ENCODE measurements at places on chromosomes 3 and 15.

DNA sequence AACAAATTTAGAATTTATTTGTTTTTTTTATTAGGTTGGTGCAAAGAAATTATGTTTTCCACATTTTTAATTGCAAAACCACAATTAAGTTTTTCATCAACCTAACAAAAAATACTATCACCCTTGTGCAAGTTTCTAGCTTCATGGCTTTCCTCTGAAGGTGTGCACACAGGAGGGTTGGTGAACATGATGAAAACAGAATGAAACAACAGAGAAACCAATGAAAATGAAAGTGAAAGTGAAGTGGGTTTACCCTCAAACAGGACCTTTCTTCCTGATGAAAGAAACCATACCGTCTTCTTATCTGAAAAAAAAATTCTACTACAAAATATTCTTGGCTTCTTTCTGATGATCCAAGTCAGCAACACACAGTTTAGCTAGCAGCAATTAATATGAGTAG is 71.9 kb upstream of the FEZF2 start:
- no peak for DNase-seq

GRCh38 chr3:98602078-98602678 is 8.8 kb upstream of the CPOX start:
- no peak for DNase-seq

DNA sequence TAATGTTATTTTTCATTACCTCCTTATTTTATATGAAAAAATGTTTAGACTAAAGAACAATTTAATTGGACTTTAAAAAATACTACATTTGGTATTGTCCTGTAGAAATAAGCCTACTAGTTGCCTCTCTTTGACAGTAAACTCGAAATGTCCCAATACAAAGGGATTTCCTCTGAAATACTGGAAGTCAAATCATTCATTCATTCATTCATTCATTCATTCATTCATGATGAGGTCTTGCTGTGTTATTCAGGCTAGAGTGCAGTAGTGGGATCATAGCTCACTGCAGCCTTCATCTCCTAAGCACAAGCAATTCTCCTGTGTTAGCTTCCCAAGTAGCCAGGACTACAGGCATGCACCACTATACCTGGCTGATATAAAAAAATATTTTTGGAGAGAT is 50.6 kb upstream of the PYGO1 start:
- no peak for DNase-seq

- DNase-seq, result no peak
These were observed 23.9 kb upstream of the ST3GAL6 start for GRCh38 chr3:98739266-98739665.

GRCh38 chr15:70575231-70576226 is 187.8 kb downstream of the UACA start:
- no peak for DNase-seq

- no peak for DNase-seq
These were observed 250.1 kb upstream of the TRIM42 start for GRCh38 chr3:140427786-140428185.

DNA sequence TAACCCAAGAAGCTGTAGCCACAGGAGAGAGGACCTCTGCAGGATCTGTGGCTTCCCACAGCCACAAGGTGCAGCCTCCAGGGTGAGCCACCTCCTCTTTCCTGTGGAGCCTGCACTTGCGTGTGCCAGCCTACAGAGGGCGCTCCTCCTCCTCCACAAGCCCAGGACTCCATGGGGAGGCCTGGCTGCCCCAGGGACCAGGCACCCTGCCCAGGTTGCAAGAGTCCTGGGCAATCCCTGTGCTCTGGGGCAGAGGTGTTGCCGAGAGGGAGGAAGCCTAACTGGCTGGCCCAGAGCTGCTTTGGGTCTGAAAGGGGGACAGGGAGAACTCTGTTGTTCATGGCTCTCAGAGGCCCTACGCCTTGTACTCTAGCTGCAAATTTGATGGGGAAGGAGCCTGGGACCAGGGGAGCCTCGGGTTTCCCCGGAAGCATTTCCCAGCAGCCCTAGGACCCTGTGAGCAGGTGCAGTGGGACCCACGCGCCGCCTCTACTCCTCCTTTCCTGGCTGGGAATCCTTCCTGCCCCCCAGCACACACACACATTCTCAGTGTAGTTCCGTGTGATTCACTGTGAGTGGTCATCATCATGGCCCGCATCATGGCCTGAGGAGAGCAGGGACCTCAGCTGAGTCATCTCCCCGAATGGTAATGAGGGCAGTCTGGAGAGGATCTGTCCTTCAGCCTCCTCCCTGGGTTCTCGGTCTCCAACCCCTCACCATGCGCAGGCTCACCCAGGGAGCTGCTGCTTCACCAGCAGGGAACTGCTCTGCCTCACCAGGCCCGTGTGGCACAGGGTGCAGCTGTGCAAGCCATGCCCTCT is 24.3 kb downstream of the TBC1D21 start:
- DNase-seq, result peak; percentile 23

GRCh38 chr3:42057561-42058211 is 33.5 kb upstream of the TRAK1 start:
- no peak for DNase-seq

- no peak for DNase-seq
These were observed 36.9 kb upstream of the COL8A1 start for GRCh38 chr3:99601515-99601914.

- DNase-seq, result no peak
These were observed 668.7 kb downstream of the OTOL1 start for GRCh38 chr3:162165346-162165745.

DNA sequence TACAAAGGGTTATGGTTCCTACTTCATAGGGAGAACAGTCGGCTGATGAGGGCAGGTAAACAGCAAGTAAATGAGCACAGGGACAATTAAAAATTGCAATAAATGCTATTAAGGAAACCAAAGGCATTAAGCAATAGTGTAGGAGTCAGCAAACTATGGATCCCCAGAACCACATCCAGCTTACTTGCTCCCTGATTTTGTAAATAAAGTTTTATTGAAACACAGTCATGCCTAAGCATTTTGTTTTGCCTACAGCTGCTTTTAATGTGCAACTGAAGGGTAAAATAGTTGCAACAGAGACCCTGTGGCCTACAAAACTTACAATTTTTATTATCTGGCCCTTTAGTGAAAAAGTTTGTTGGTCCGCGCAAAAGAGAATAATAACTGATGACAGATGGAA is 351.2 kb upstream of the NR2F2 start:
- DNase-seq, result no peak

DNA sequence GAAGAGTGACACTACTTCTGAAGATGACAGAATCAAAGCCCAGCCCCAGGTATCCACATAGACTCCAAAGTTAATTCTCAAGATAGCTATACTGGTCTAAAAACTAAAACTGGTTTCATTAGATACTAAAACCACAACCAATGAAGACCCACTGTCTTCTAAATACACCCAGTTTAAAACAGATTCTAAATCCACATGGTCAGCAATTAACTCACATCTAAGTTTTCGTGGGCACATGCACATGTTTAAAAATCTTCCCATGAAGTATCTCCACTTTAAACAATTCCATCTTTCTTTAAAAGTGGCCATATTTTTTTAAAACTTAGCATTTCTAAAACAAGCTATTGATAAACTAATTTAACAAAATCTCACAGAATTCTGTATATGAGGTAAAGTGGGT is 63.1 kb downstream of the GPR160 start:
- no peak for DNase-seq

- DNase-seq, result no peak
These were observed 5.3 kb downstream of the CPOX start for GRCh38 chr3:98588065-98588464.

DNA sequence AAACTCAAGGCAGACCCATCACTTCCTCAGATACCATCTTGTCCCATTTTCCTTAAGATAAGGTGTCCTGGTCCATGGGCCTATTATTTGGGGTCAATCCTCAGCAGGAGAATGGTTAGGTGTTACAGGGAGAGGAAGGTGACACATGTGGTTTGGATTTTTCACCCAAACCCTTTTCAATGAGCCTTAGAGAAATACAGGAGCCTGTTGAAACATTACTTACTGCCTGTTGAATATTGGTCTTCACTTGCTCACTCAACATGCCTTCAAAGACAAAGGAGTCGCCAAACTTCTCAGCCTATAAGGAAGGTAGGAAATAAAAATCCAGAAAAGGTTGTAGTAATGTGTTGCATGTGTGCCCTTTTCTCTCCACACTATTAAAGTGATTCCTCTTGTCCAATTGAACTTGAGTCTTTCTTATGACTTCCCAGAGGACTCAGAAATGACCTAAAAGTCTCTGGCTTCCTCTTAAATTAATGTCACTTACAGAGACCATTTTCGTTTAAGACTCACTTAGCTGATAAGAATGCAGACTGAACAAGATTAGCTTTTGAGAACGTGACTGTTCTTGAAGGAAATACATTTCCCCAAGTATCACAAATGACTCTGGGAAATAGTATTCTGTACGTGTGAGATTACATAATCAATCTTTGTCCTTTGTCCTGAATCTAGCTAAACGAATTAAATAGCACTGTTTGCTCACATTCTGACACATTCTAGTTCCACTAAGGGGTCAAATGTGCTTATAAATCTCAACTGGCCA is 17.8 kb downstream of the SUMF1 start:
- DNase-seq, result no peak

- no peak for DNase-seq
These were observed 173.6 kb downstream of the KLHL25 start for GRCh38 chr15:85621094-85621493.

DNA sequence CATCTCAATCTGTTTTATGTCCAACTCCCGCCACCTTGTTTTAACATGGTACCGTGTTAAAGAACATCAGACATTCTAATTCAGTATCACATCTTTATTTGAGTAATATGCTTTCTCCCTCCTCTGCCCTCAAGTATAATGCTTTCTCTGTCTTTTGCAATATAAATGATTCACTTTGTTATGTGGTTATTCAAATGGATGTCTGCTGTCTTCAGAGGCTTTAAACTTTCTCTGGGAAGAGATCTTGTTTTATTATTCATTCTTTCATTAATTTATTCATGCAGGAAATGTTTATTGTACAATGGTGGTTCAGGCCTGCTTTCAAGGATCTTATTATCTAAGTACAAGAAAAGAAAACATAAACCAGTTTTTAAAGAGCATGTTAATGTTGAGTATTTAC is 57.1 kb downstream of the RAP2B start:
- no peak for DNase-seq

GRCh38 chr3:43909149-43909548 is 218.4 kb downstream of the ABHD5 start:
- no peak for DNase-seq

DNA sequence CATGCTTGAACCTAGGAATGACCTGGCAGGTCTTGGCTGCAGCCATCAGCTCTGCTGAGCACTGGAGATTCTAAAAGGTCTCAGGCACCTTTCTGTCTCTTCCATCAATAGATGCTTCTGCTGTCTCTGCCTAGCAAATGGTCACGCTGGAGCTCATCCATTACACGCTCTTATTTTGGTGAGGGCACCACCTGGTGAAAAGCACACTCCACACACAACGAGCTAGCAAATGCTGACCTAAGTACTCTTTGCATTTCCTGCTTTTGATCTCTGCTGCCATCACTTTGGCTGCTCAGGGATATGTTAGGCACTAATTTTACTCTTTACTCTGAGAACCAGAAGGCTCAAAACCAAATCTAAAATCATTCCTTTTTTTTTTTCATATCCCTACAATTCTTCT is 91.3 kb downstream of the RAB11A start:
- no peak for DNase-seq

GRCh38 chr3:28835751-28836150 is 445.1 kb upstream of the RBMS3 start:
- no peak for DNase-seq

DNA sequence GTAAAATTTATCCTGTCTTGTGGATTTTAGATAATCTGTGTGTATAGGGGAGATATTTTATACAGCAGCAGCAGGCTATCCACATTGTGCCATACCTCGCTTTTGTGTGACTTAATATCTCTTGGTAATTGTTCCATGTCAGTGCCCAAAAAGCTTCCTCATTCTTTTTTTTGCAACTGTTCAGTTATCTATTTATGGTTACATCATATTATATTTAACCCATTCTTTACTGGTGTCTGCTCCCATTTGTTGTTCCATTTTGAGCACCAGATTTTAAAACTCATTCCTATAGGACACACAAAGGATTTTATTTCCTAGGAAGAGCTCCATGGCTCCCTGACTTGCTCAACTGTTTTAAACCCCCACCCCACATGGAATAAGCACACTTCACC is 86.3 kb upstream of the RASGRP1 start:
- DNase-seq, result no peak
